A549 treated with GW870086 at 1 μM for 4 hours (cell line): ENCODE measurements at places on chromosomes 12 and 14. TPM values are rescaled to one million over a fixed set of nuclear protein-coding genes. Genes with fewer than 3 reads are reported as not detected.

VDR gene
- 2.8 to 3.8 TPM (median 3.0 TPM) in 5 replicates for total RNA-seq

GALNT9 gene
- 4.8 to 7.7 TPM (median 6.2 TPM) in 5 replicates for total RNA-seq

DPPA3 gene
- total RNA-seq: not detected in 5 replicates

GLS2 gene
- total RNA-seq: 0.08 to 0.37 TPM (median 0.31 TPM) in 4 of 5 replicates, not detected in the other

IFT81 gene
- 11.7 to 22.1 TPM (median 21.6 TPM) in 5 replicates for total RNA-seq

PLEKHD1 gene
- total RNA-seq: 0.03 to 0.07 TPM (median 0.03 TPM) in 3 of 5 replicates, not detected in the others

GAS2L3 gene
- 4.7 to 10.4 TPM (median 8.7 TPM) in 5 replicates for total RNA-seq

GUCY2C gene
- 0.03 TPM in 1 of 5 replicates, not detected in the others for total RNA-seq

LRP1-AS gene
- not detected in 5 replicates for total RNA-seq

SLC6A12 gene
- 0.72 to 1.4 TPM (median 1.1 TPM) in 5 replicates for total RNA-seq

CRY1 gene
- total RNA-seq: 17.7 to 25.1 TPM (median 24.4 TPM) in 5 replicates

MIS18BP1 gene
- 15.3 to 25.4 TPM (median 21.0 TPM) in 5 replicates for total RNA-seq

PTPRB gene
- 0.75 to 1.4 TPM (median 1.0 TPM) in 5 replicates for total RNA-seq

MAP1LC3B2 gene
- total RNA-seq: 1.3 to 1.6 TPM (median 1.3 TPM) in 5 replicates

KRT78 gene
- total RNA-seq: 0.06 to 0.25 TPM in 2 of 5 replicates, not detected in the others

CCDC177 gene
- 0.02 to 0.07 TPM (median 0.06 TPM) in 3 of 5 replicates, not detected in the others for total RNA-seq

MEG3 gene
- total RNA-seq: 40.3 to 62.0 TPM (median 50.5 TPM) in 5 replicates

C1RL gene
- total RNA-seq: 11.4 to 14.2 TPM (median 12.8 TPM) in 5 replicates

ADAMTS20 gene
- total RNA-seq: not detected in 5 replicates

ACTN1 gene
- total RNA-seq: 183 to 205 TPM (median 198 TPM) in 5 replicates

TAS2R31 gene
- 0.13 to 0.15 TPM in 2 of 5 replicates, not detected in the others for total RNA-seq

MYF5 gene
- not detected in 5 replicates for total RNA-seq

TNFAIP2 gene
- 317 to 361 TPM (median 346 TPM) in 5 replicates for total RNA-seq

SPIC gene
- total RNA-seq: not detected in 5 replicates

DDX51 gene
- 20.3 to 30.9 TPM (median 26.2 TPM) in 5 replicates for total RNA-seq

ACAD10 gene
- total RNA-seq: 8.5 to 10.2 TPM (median 9.9 TPM) in 5 replicates

TAS2R30 gene
- not detected in 5 replicates for total RNA-seq

ADAM20 gene
- not detected in 5 replicates for total RNA-seq
